ENCODE measurements at places on chromosomes 1 and 21. TPM values are rescaled to one million over a fixed set of nuclear protein-coding genes. Genes with fewer than 3 reads are reported as not detected.
A peak's percentile ranks its signal among the peaks of the same experiment; 100 is the strongest.

DNA sequence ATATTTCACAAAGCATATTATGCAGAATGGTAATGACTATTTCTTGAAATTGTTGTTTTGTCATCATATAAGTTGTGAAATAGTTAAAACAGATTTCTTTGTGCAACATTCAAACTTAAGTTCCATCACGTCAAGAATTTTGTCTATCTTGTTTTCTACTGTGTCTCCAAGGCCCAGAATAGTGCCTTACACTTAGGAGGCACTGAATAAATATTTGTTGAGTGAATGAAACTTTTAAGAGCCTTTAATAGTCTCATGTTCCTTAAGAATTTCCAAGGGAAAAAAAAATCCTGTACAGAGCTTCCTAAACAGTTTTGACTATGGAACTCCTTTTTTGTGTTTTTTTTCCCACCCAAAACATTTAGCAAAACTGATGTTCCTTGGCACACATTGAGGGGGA is 50.8 kb upstream of the TNFSF18 start:
- no peak for DNase-seq

- no peak for DNase-seq
These were observed 85.2 kb downstream of the KIF1B start for GRCh38 chr1:10295481-10296085.

- no peak for DNase-seq
These were observed 1156.6 kb downstream of the PLA2G4A start for GRCh38 chr1:187985145-187985896.

DNA sequence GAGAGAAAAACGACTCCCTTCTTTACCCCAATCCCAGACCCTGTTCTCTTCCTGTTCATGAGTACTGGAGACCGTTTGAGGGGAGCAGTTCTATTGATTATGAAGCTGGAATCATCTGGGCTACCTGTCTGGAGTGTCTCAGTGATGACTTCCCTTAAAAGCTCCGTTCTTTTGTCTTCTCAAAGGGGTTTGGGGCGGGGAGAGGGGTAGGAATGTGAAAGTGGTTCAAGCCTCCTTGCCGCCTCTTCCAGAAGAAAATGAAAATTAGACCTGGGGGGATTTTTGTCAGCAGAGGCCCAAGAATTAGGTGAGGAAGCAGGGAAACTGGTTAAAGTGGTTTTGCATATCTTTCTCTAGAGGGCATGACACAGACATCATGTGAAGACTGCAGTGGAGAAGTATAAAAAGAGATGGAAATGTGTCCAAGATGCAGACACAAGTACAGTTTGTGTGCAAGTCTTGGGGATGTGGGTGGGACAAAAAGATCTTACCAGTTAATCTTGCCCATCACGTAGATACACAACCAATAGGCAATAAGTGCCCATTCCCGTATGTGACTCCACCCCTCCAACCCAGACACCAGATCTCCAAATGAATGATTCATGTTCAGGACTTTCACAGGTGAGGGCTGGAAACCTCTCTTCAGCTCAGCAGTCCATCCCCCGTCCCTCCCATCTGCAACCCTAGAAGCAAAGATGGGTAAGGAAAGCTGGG is 470 bp upstream of the MTMR11 start:
- no peak for DNase-seq

- no peak for DNase-seq
These were observed 103.4 kb downstream of the ZBTB18 start for GRCh38 chr1:244154508-244154871.

DNA sequence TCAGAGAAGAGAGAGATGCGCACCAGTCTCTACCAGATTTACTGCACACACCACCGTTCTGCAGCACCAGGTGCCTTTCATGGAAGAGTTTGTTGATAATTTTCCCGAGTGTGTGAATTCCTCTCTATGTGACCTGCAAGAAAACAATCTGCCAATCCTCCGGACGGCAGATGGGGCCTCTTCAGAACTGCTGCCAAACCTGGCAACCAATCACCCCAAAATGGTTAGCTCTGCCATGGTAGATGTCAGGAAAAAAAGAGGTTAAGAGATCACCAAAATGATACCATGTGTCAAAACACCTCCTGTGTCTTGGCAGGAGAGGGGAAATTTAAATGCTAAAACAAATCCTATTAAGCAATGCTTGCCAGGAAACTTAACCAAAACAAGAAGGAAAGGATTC is 96.5 kb downstream of the DAB1 start:
- no peak for DNase-seq

DNA sequence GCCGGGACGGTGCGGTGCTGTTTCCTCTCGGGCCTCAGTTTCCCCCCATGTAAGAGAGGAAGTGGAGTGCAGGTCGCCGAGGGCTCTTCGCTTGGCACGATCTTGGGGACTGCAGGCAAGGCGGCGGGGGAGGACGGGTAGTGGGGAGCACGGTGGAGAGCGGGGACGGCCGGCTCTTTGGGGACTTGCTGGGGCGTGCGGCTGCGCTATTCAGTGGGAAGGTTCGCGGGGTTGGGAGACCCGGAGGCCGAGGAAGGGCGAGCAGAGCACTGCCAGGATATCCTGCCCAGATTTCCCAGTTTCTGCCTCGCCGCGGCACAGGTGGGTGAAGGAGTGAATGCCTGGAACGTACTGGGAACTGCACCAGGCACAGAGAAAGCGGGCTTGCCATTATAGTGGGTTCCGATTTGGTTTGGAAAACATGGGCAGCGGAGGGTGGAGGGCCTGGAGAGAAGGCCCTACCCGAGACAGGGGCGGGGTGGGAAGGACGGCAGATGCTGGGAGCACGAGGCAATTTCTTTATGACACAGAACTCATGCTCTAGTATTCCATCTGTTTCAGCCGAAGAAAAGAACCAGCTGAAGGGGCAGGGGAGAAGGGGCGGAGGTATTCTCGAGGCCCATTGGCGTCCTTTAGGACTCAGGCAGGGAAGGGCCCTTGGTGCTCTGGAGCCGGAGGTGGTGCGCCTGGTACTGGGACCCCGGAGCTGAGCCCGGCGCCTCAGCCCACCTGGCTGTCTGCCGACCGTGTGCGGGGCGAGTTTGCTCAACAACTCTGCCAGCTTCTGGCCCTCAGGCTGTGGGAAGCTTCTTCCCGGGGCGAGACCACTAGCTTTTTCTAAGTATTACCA is 960 bp downstream of the PCSK9 start:
- no peak for DNase-seq

- DNase-seq: no peak
These were observed 2.4 kb upstream of the IKBKE start for GRCh38 chr1:206467915-206468314.

DNA sequence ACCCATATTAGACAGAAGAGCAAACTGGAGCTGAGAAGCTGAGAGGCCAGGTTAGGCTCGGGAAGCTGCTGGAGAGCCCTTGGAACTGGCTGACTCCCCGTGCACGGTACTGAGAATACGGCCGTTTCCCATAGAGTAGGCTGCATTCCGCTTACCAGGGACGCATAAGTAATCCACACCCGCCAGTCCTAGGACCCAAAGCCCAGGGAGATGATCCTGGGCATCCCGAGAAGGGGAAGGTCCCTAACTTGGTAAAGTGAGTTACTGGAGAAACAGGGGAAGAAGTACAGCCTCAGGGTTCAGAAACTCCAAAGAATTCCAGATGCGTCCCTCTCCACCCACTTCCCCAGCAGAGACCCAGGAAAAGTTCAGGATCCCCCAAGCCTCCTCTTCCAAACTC is 1.3 kb downstream of the LRRC38 start:
- DNase-seq: no peak

DNA sequence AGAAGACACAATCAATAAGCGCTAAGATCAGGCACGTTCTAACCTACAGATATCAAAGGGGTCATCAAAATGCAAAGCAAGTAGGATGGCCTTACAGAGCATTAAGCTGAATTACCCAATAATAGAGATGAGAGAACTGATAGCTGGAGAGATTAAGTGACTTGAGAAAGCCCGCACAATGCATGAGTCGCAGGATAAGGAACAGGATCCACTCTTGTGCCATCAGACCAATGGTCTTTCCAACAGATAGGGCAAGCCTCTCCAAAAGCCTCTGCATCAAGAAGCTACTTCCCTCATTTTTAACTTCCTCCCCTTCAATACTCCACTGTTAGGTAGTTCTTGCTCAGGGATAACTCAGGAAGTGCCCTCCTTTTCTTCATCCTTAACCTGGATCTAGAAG is 2.6 kb downstream of the CHML start:
- no peak for DNase-seq

DNA sequence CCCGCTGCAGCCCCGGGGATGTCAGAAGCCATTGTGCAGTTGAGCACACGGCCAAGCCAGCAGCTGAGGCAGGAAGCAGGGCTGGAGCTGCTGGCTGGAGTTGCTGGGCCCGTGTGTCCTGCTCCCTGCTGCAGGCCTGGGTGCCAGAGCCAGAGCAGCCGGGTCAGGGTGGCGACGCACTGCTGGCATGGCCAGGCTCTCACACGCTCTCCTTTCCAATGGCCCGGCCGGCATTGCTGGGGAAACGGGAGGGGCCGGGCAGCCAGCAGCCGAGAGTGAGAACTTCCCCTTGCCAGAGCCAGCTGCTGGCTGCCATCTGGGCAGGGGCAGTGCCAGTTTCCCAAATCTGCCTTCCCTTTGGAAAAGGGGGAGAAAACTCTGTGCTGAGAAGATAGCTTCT is 82.4 kb upstream of the PROX1 start:
- no peak for DNase-seq

DNA sequence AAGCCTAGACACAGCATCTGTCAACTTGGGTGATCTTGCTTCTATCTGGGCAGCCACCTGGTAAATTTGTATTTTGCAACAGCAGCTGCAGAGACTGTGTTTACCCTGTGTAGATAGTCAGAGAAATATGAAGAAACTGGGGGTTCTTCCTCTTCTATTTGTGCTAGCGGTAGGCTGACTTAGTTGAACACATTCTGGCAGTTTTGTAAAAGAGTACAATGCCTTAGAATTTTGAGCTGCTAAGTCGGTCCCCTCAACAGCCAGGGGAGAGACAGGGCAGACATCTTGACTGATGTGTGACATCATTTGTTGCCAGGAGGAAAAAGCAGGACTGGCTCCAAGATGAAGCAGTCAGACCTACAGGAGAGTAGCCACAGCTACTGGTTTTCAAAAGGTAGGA is 53.7 kb downstream of the KCNJ6 start:
- DNase-seq: no peak

GRCh38 chr1:194848846-194849245 is 1662.4 kb upstream of the B3GALT2 start:
- DNase-seq: peak; percentile 8

DNA sequence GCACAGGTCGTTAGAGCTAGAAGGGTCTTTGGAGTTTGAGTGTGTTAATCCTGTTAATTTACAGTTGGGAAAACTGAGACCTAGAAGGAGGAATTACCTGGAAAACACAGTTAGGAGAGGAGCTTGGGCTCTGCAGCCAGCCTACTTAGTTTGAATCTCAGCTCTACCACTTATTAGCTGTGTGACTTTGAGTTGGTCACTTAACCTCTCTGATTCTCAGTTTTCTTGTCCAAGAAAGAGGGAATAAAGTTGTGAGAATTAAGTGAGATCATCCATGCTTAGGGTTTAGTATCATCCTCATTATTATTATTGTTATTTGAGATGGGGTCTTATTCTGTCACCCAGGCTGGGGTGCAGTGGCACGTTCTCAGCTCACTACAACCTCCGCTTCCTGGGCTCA is 5.4 kb upstream of the HTR1D start:
- DNase-seq: no peak

DNA sequence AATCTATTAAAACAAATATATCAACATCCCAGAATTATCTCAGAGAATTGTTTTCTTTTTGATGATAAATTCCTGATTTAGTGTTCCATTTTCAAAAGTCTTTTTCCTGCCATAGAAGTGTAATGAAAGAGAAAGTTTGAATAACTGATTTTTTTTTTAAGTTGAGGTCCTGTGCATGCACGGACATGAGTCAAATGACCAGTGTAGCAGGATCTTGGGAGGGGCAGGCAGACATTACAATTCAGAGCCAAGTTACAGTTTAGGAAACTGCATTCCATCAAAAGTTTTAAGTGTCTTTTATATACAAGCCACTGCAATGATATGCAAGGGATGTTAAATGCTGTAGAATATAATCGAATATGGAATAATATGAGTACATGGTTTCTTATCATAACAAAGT is 227.5 kb downstream of the HMCN1 start:
- no peak for DNase-seq

The KCNH1 gene
- 0.30 TPM for polyA plus RNA-seq

The ANKRD13C gene
- 25.1 TPM for polyA plus RNA-seq

The CLDN17 gene
- not detected for polyA plus RNA-seq

The LRRC53 gene
- not detected for polyA plus RNA-seq

The TNFSF4 gene
- polyA plus RNA-seq: 2.0 TPM

The HEYL gene
- 22.1 TPM for polyA plus RNA-seq

The ANGPTL7 gene
- polyA plus RNA-seq: 0.14 TPM

The KCNT2 gene
- polyA plus RNA-seq: 9.7 TPM

The AMY1B gene
- polyA plus RNA-seq: not detected

The TMEM200B gene
- polyA plus RNA-seq: 15.2 TPM

The SH2D1B gene
- 0.14 TPM for polyA plus RNA-seq

The GMEB1 gene
- polyA plus RNA-seq: 18.5 TPM

The GNG4 gene
- 4.4 TPM for polyA plus RNA-seq
